ENCODE measurements at places on chromosomes 16 and 17.

DNA sequence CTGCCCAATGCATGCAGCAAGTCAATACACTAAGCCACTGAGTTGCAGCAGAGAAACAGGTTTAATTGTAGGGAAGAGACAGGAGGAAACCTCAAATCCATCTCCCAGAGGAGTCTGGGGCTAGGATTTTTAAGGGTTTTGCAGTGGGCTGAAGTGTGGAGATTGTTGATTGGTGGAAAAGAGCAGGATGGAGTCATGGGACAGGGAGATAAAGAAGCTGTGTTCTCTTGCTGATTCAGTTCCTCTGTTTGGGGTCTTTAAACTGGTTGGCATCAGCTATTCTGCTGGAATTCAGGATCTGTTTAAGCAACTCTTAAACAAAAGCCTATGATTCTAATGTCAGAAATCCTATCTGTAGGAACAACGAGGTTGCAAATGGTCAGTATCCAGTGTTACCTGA lies 180.8 kb upstream of the CACNG3 start:
- DNase-seq: no peak

- no peak for DNase-seq
Measured at GRCh38 chr16:69204172-69204571, 17.2 kb downstream of the SNTB2 start.

DNA sequence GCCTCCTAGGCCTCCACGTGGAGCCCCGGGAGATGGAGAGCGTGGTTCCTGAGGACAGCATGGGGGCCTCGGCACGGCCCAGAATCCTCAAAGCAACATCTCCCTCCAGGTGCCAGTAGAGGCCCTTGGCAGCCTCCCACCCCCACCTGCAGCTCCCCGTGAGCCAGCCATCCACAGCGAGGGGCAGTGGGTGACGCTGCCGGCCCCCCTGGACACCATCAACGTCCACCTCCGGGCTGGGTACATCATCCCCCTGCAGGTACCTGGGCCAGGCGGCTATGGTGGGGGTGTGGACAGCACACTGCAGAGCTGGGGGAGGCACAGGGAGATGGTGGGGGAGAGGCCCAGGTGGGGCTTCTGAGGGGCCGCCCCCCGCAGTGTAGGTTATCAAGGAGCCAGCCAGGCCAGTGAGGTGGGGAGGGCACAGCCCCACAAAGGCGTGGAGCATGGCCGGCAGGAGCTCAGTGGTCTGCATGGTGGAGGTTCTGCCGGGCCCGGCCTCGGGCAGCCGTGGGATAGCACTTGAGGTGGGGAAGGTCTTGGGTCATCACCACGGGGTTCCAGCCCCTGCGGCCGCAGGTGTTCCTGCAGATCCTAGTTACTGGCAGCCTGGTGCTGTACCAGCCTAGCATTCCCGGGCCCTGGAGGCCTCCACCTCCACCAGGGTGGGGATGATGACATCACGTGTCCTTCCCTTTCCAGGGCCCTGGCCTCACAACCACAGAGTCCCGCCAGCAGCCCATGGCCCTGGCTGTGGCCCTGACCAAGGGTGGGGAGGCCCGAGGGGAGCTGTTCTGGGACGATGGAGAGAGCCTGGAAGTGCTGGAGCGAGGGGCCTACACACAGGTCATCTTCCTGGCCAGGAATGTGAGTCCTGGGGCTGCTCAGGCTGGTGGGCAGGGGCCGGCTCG lies 16.4 kb downstream of the GAA start:
- no peak for DNase-seq

DNA sequence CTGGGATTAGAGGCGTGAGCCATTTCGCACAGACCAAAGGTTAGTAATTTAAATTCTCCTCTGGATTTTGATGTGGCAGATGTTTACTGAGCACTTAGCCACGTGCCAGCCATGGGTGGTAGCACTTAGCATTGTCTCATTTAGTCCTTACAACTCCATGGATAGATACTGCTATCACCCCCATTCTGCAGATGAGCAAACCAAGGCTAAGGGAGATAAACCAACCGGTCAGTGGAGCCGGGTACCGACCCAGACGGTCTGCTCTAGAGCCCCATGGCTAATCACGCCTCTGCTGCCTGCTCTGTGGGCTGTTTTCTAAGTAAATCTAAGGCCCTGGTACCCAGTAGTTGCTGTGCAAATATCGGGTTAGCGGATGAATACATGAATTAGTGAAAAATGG lies 12.6 kb upstream of the ADGRG1 start:
- DNase-seq: no peak

- no peak for DNase-seq
Measured at GRCh38 chr16:50323335-50324011, 45.3 kb downstream of the BRD7 start.

DNA sequence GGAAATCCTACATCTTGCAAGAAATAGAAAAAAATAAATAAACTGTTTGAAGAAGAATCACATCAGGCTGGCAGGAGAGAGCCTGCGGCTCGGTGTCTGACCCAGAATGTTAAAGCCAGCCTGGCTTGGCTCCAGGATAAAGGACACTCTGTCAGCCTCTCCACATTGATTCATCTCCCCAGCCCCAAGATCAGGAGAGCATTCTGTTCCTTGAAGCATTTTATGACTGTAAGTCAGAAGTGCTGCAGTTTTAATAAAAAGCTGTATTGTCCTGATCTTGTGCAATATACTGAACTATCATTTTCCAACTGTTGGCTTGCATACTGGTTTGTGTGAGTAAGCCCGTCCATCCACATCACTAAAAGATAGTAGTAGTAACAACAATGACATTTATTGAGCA lies 426.6 kb downstream of the HAPSTR1 start:
- no peak for DNase-seq

DNA sequence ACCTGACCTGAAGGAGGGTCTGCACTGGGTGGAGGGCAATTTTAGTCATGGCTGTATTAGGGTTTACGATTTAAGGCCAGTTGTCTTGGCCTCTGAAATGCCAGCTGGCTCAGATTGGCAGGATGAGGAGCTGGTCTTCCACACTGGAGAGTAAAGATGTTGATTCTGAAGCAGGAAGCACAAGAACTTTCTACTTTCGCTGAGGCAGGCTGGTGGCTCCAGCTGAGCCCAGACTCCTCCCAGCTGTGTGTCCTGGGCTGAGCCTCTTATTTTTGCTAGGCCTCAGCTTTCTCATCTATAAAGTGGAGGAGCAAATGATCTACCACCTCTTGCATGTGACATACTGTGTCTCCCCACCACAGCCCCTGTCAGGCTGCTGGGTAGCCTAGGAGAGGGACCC lies 74.4 kb downstream of the MRM1 start:
- DNase-seq: no peak

- DNase-seq: no peak
Measured at GRCh38 chr17:77571155-77571981, 387.1 kb upstream of the TNRC6C start.

- DNase-seq: no peak
Measured at GRCh38 chr16:72061564-72061963, 1.5 kb upstream of the HPR start.

GRCh38 chr16:31471875-31472708 lies at the start of gene TGFB1I1:
Gene TGFB1I1, plus strand, starts transcription at chr16:31472152. Its CDS starts 37 bp downstream, at chr16:31472189.
- no peak for DNase-seq

GRCh38 chr16:23027386-23027785 lies 121.9 kb downstream of the USP31 start:
- DNase-seq: no peak

DNA sequence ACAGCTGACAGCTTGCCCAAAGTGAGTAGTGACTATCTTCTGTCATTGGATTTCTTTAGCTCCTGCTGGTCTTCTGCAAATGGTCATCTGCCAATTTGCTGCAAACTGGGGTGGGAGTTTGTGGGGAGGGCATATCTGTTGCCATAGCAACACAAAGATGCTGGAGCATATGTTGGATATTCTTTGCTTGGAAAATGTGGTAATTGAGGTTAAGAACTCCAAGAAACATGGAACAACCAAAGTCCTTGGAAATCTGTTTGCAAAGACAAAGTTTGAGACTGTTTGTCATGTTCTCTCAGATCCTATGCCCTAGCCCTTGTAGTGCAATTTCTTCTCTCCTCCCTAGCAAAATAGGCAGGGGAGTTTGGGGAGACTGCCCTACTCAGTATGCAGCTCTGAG lies 155.3 kb downstream of the PRKCB start:
- no peak for DNase-seq

DNA sequence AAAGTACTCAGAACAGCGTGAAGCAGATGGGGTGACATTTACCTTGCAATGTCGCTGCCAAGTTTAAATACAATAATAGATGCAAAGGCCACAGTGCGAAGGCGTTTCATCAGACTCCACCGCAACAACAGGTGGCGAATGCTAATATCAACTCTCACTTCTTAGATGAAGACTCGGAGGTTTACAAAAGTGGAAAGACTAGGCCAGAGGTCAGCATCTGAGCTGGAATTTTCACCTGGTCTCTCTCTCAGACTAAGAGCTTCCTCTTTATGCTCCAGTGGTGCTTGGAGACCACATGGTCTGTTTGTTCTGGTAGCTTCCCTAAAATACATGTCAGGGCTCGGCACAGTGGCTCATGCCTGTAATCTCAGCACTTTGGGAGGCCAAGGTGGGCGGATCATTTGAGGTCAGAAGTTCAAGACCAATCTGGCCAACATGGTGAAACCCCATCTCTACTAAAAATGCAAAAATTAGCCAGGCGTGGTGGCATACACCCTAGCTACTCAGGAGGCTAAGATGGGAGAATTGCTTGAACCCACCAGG lies 169.1 kb downstream of the XYLT1 start:
- no peak for DNase-seq

- no peak for DNase-seq
Measured at GRCh38 chr17:50582741-50583140, 22.2 kb downstream of the CACNA1G start.

DNA sequence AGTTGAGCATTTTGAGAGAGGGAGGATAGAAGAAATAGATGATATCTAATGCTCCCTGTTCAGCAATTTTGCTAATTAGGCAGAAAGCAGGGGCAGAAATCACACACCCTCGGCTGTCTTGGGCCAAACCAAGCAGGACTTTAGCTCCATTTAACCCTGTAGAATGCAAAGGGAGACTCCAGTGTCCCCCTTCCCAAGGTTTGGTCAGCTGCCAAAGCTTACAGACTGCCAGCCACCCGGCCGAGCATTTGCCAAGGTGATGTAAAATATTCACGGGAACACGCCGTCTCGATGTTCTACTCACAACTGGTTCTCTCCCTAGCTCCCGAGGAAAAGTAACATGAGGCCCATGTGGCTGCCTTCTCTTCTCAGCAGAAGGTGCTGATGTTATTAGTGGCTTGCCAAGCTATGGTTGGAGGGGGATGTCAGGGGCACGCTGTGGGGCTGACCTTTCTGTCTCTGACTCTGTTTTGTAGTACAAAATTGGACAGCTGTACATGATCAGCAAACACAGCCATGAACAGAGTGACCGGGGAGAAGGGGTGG lies 155.3 kb downstream of the PITPNC1 start:
- DNase-seq: no peak

DNA sequence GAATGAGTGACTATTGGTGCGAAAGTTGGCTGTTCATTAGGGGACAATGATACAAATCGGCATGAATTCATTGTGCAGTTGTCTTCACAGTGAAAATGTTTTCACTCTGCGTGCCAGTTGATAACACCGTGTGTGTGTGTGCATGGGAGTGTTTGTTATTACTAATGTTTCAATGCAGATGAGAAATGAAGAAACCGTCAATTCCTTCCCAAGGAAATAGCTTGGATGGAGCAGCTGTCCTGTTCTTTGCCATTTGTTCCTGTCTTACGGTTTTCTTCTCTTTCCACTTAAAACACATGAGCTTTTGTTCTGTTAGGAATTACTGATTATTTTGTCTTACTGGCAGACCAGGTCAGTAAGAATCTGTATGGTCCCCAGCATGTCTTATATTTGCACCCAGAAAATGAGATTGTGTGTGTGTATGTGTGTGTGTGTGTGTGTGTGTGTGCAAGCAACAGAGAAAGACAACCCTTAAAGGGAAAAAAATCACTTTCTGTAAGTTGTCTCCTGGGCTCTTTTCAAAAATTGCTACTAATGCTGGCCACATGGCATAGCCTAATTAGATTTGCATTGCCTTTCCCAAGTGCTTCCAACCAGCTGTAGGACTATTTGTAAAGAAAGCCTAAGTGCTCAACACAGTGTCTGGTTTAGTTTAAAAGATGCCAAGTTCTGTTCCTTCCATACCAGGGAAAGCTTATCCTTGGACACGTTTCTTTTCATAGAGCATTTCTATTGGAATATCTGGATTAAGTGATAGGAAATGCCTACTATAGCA lies 23.8 kb downstream of the SHISA9 start:
- DNase-seq: no peak

- DNase-seq: no peak
Measured at GRCh38 chr16:85872734-85873133, 26.2 kb upstream of the IRF8 start.

GRCh38 chr17:8883353-8883752 lies 15.9 kb upstream of the PIK3R6 start:
- no peak for DNase-seq

- no peak for DNase-seq
Measured at GRCh38 chr17:59024916-59025315, 81.8 kb downstream of the TRIM37 start.

DNA sequence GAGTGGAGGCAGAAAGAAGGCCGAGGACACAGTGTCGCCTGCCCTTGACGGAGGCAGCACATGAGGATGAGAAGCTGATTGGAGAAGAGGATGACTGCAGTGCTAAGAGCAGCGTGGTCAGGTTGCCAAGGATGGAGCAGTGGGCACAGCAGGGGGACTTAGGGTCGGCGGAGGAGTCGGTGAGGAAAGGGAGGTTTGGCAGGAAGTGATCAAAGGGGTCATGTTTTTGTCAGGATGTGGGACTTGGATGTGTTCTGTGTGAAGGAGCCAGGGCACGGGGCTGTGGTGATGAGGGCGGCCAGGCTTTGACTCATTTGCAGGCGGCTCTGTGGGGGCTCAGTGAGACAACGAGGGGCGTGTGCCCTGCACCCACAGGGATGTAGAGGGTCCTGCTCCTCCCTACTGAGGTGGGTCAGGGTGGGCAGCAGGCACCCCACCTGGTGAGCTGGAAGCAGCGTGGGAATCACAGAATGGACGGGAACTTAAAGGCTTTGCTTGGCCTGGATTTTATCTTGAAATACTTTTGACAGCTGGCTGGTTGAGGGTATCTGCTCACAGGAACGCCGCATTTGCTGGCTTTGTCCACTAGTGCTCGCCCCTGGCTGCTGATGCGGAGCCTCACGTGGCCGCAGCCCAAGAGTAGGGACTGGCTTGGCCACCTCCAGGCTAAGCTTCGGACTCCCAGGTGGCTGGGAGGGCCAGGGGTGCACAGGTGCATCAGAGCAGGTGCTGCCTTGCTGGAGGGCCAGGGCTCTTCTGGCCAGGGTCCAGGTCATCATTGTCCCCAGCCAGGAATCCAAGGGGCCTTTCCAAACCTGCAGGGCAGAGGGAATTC lies 6.0 kb downstream of the MPG start:
- DNase-seq: no peak
